Anterior cingulate cortex (tissue), 58 donors: ENCODE measurements at places on chromosomes 5 and 9.
A peak's percentile ranks its signal among the peaks of the same experiment; 100 is the strongest.

- DNase-seq = no peak
These were observed 420.1 kb downstream of the IRX1 start for GRCh38 chr5:4015709-4016108.

DNA sequence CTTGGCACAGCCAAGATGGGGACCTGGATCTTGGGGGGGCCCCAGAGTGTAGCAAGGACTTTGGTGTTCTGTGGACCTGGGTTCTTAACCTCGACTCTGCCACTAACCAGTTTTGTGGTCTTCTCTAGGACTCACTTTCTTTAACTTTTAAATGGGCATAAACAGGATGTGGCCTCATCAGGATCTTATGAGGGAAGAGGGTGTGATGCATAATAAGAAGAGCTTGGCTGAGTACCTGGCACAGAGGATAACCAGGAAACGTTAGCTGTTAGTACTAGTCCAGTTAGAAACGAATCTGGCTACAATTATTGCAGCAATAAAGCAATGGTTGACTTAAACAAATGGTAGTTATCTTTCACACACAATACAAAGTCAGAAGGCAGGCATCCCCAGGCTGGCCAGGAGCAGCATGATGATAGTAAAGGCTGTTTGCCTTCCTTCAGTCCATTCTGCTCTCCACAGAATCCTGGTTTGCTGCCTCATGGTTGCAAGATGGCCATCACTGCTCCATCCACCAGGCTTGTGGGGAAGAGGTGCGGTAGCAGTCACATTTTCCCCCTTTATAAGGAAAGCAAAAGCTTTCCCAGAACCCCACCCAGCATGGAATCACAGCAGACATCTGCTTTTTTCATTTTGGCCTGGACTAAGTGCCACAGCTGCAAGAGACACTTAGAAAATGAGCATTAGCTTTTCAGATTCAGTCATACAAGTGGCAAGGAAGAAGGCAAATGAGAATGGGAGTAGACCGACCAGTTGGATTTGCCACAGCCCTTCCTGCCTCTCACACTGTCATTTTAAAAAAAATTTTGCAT lies 225.0 kb downstream of the AOPEP start:
- no peak for DNase-seq

- no peak for DNase-seq
These were observed 651.1 kb downstream of the CCDC171 start for GRCh38 chr9:16203729-16204573.

- no peak for DNase-seq
These were observed 38.9 kb downstream of the SLC9A3 start for GRCh38 chr5:485113-485945.

GRCh38 chr5:149063017-149063687 lies at the start of gene SH3TC2:
SH3TC2 (minus strand) TSS chr5:149063062; CDS start chr5:149063022, 40 bp downstream.
- peak; percentile 78 for DNase-seq

DNA sequence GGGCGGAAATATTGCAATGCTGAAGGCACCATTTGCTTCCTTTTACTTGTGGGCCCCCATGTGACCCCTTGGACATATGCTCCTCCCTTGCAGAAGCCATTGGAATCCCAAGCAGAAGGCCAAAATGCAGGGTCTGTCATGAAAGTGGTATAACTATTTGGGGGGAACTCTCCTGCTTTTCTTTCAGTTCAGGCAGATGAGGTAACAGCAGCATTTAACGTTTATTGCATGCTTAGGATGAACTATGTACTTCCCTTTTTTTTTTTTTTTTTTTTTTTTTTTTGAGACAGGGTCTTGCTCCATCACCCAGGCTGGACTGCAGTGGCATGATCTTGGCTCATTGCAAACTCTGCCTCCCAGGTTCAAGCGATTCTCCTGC lies 7.8 kb downstream of the FOXI1 start:
- no peak for DNase-seq

- DNase-seq = no peak
These were observed 28.2 kb downstream of the CDH10 start for GRCh38 chr5:24616566-24616965.

GRCh38 chr5:177484902-177485549 lies 11.6 kb upstream of the DBN1 start:
- no peak for DNase-seq

GRCh38 chr5:98557916-98558315 lies 215.5 kb upstream of the RGMB start:
- DNase-seq = no peak

DNA sequence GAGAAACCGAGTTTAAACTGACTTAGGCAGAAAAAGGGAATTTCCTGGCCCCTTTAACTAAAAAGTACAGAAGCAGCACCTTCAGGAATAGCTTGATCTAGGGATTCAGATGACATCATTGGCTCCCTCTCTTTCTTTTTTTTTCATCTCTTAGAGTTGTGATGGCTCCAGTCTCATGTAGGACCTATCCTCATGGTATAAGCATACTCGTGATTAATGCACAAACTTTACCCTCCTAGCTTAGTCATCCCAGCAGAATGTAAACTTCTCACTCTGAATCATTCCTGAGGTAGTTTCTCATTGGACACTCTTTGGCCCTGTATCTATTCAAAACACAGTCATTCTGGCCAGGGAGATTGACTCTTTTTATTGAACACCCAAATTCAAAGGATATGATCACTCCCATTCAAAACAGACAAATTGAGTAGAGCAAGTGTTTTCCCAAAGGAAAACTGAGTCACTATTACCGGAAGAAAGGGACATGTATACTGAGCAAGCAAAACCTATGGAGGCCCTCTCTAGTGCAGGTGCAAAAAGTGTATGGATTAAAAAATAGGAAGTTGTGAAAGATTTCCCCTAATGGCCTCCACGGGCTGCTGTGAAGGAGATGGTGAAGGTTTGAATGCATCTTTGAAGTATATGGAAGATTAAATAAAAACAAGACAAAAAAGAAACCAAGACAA lies 27.6 kb upstream of the SMIM23 start:
- no peak for DNase-seq

DNA sequence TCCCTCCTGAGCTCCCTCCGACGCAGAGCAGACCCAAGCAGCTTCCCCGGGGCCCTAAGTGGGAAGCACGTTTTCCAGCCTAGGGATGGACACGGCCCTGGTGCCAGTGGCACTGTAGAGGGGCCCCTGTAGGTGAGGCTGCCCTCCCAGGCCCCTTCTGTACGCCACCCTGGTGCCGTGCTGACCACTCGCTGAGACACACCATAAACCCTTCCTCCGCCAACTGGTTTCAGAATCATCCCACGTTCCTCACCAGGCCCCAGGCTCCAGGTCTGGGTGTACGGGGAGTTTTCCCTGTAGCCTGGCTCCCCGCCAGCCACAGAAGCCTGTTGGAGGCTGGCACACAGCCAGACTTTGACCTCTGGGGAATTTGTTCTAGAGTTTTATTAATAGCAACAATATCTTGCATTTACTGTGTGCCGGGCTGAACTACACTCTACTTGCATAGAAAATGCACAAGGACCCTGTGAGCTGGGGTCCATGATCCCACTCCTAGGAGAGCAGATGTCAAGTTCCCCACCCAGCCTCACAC lies 18.2 kb upstream of the WDR38 start:
- DNase-seq = no peak

GRCh38 chr9:93141771-93142483 lies 7.9 kb upstream of the NINJ1 start:
- DNase-seq = no peak

GRCh38 chr9:5321058-5321457 lies 16.5 kb upstream of the RLN2 start:
- DNase-seq = no peak

DNA sequence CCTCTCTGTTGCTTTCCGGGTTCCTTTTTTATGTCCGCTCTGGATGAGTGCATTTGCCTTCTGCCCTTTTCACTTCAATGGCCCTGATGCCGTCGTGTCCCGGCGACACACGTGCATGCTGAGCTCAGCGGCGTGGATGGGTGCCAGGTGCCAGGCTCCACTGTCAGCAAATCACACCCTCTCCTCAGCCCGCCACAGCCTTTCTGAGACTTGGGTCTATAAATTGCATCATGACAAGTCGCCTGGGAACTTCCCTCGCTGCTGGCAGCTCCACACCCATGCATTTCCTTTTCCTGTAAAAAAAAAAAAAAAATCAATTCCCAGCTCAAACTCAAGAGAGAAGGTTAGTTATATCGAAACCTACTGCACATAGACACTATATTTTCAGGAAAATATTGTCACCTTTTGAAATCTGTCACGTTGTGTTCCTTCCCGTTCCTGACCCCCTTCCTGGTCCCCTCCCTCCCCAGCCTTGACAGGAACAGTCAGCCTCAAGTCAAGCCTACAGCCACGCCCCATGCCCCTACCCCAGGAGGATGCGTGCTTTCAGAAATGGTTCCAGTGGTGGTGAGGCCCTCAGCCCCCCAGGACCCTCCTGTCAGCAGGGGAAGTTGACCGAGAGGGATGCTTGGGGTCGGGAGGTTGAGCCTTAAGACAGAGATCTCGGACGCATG lies 110.3 kb upstream of the PTCH1 start:
- peak; percentile 10 for DNase-seq

DNA sequence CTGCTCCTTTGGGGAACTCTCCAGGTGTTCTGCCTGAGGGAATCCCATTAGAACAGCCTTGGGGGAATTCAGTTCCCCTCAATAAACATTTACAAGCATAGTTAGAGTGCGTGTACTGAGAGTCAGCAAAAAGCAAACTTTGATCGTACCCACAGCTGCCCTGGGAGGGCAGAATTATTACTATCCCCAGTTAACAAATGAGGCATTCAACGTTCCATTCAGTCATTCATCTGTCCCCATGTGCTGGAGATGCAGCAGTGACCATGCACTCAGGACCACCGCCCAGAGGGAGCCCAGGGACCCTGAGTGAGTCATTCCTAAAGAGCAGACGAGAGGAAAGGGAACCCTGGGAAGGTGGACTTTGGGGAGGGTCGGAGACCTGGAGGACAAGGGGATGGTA lies 19.1 kb upstream of the TTLL11 start:
- DNase-seq = no peak
